ENCODE measurements at places on chromosomes 4 and X. TPM values are rescaled to one million over a fixed set of nuclear protein-coding genes. Genes with fewer than 3 reads are reported as not detected.
A peak's percentile ranks its signal among the peaks of the same experiment; 100 is the strongest.

- ATAC-seq = no peak
Measured at GRCh38 chr4:128353791-128354190, 66.2 kb upstream of the PGRMC2 start.

GRCh38 chr4:151206241-151207005, 70.5 kb upstream of the PRSS48 start:
- ATAC-seq = no peak

FGG gene
- total RNA-seq = not detected

DNA sequence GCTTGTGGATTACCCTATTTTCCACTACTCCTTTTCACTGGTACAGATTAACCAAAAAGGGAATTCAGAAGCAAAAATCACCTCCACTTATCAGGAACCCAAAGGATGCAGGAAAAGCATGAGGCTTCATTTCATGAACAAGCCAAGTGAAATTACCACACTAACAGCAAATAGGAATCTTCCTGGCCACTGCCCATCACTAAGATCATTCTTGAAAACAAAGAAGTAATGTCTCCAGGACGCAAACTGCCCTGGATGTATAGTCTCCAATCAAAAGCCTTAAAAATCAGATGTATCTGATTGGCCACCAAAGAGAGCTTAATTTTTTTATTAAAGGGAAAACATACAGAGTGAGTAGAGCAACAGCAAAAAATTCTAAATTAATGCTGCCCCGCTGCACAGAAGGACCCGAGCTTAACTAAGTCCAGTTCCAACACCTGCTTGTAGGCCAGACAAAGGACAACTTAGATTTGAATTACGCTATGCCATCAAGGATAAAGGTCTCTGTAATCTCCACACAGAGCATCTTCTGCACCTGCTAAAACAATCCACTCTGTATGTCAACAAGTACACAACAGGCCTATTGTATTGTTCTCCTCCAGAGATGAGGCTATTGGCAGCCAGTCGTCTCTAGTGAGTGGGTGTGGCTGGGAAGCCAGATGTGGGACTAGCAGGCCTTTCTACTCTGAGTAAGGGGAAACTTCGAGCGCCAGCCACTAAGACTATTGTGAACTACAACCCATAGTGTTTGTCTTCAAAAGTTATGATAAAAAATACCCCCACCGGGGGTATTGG, 12.4 kb downstream of the ZDHHC9 start:
- no peak for ATAC-seq

SSX2B gene
- not detected for total RNA-seq

- ATAC-seq = no peak
Measured at GRCh38 chrX:30156880-30157560, 58.3 kb upstream of the MAGEB2 start.

GRCh38 chr4:186954509-186954908, 230.9 kb upstream of the FAT1 start:
- no peak for ATAC-seq

GRCh38 chr4:169225812-169226211, 44.9 kb downstream of the SH3RF1 start:
- no peak for ATAC-seq

IQCM gene
- total RNA-seq = 1.5 TPM

GRCh38 chr4:41448934-41449333, 89.0 kb upstream of the LIMCH1 start:
- peak; percentile 98 for ATAC-seq

DNA sequence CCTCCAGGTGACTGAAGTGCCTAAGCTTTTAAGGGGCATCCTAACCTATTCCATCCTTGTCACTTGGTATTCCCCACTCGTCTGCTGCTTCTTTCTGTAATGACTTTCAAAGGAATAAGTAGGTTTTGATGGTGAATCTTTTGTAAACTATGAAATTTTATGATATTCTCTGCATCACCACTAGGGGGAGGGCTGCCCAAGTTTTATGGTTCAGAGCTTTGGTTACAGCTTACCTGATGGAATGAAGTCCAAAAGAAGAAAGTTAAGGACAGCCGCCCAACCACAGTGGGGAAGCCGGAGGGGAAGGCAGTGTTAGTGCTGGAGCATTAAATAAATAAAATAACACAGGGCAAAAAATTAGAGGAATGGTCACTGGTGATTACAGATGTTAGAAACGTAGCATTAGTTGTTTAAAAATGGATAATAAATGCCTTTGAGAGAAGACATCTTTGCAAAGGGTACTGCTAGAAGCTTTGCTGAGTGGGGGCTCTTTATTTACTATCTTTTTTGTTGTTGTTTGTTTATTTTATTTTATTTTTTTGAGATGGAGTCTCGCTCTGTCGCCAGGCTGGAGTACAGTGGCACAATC, 204.9 kb downstream of the GBA3 start:
- peak; percentile 28 for ATAC-seq

CSAG2 gene
- total RNA-seq = not detected

DNA sequence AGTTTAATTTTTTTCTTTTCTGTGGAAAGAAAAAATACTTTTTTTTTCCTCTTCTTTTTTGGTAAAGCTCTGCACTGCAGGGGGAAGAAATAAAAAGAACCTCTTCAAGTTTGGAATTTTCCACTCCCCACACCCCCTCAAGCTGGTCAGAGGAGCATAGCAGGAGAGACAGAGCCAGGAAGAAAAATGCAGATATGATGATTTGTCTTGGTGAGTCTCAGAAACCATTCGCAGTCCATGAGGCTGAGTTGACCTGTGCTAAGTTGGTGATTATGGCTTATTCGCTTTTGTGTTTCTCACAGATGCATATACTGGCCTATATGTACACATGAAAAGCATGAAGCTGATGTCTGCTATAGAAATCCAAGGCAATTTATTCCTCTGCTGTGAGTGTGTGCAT, 205.9 kb downstream of the LDB2 start:
- ATAC-seq = peak; percentile 68

RELL1 gene
- total RNA-seq = 12.5 TPM

DNA sequence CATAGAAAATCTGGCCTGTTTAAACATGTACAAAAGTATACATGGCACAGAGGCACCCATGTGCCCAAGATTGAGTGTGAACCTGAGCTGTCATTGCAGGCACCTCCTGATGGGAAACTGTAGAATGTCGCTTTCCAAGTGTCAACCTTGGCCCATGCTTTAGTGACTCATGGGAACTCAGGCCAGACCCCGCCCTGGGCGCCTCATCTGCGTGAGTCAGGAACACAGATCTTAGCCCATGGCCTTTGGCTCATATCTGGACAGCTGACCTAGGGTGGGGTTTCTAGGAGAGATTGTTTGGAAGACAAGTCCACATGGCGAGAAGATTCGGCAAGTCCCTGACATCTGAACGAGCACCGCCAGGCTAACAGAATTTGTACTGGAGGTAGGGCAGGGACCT, 50.0 kb downstream of the CYTL1 start:
- peak; percentile 95 for ATAC-seq

GRCh38 chr4:161949946-161950725, 213.7 kb downstream of the FSTL5 start:
- ATAC-seq = no peak

GRCh38 chr4:7581477-7581876, 146.7 kb upstream of the PSAPL1 start:
- peak; percentile 53 for ATAC-seq

- peak; percentile 71 for ATAC-seq
Measured at GRCh38 chr4:65552057-65552456, 118.2 kb downstream of the EPHA5 start.

GRCh38 chrX:24098932-24099331, 44.2 kb downstream of the EIF2S3 start:
- ATAC-seq = no peak

NMU gene
- total RNA-seq = 89.3 TPM

AGTR2 gene
- not detected for total RNA-seq

GRCh38 chrX:112628288-112628687, 51.5 kb downstream of the LHFPL1 start:
- ATAC-seq = no peak

DNA sequence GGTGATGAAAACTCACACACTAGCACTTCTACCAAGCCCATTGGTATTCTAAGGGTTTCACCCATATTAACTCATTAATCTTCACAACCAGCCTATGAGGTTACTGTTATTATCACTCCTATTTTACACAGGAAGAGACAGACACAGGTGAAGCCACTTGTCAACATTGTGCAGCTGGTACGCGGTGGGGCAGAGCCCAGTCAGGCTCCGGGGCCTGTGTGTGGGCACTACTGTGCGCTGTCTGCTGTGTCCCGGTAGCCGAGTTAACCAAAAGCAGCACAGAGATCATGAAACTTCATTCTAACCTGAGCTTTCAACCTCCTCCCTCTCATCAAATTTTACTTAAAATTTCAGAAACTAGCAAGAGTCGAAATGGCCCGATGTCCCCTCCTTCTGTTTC, 111.3 kb downstream of the PHKA2 start:
- ATAC-seq = no peak

- ATAC-seq = no peak
Measured at GRCh38 chrX:47568656-47569295, 7.8 kb downstream of the ARAF start.

SLC16A2 gene
- 9.0 TPM for total RNA-seq

DNA sequence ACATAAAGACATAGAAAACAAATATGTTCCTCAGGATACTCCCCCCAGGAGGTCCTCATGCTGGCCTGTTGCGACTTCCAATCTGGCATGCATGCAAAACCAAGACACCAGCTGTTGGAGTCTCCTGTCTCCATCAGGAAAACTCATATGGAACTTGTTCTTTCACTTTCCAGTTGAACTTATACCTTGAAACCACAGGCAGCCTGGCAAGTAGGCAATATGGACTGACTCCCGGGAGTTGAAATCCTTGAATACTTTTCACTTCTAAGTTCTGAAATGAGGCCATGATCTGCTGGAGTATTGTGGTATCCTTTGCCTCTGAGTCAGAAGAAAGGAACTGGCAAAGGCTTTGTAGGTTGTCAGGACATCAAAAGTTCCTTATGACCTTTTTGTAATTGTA, 444.2 kb downstream of the IDS start:
- ATAC-seq = no peak

- no peak for ATAC-seq
Measured at GRCh38 chr4:170083541-170083940, 6.2 kb downstream of the AADAT start.

DNA sequence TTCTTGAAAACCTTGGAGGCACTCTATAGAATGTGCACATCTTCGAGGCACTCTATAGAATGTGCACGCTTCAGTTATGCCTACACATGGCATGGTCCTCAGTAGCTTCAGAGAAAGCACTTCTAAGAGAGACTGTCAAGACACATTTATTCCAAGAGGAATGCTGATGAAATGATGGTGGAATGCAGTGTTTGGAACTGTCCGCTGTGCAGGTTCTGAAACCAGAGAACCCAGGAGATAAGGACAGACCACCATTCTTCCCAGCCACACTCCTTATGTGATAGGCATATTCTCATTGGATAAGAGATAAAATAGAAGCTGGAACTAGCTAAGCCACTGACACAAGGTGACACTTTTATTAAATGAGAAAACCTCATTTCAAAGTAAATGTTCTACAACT, 263.3 kb downstream of the NLGN4X start:
- no peak for ATAC-seq

- ATAC-seq = no peak
Measured at GRCh38 chr4:143252478-143252877, 67.8 kb downstream of the USP38 start.

H2BW2 gene
- not detected for total RNA-seq

DNA sequence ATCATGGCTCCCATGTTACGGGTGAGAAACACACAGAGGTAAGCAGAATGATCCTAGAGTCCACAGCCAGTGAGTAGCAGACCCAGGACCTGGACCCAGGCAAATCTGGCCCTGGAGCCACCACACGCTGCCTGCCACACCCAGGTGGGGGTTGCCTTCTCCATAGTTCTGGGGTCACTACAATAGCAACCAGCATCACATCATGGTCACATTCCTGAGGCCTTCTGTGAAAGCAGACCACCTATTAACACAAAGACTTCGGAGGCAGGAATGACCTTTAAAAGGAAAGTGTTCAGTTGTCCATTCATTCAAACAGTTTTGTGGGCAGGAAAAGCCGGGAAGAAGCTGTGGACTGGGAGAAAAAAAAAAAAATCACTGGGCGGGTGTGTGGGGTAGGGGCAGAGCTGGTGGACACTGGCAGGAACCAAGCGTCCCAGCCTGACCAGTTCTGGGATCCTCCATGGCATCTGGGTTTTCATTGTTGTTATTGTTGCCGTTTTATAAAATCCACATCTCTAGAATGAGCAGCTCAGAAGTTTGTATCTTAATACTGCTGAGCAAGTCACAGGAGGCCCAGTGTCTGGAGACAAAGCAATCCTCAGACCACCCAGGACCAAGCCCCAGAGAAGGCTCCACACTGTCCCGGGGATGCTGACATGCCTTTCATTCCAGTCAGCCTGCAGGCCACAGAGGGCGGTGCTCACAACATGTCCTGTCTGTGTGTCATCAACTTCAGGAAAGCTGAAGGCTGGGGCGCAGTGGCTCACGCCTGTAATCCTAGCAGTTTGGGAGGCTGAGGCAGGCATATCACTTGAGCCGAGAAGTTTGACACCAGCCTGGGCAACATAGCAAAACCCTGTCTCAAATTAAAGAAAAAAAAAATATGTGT, 67.0 kb downstream of the SEL1L3 start:
- ATAC-seq = peak; percentile 75

DNA sequence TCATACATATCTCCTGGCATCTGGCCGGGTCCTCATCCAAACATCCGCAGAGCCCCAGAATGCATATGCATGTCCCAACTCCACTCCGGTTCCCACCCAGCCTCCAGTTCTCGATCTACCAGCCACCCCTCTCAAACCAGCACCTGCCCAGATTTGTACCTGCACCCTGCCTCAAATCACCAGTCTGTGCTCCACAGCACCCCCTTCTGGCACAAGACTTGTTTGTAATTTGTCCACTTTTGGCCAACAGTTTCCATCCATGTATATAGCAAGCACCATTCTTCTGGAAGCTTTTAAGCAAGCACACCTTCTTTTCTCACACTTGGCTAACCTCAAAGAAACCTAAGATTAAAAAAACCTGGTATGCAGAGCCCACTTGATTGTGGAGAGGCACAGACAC, 644.1 kb downstream of the MID1IP1 start:
- ATAC-seq = no peak

- ATAC-seq = peak; percentile 47
Measured at GRCh38 chr4:184416913-184417734, 57.2 kb downstream of the IRF2 start.

RNF212 gene
- total RNA-seq = 5.9 TPM

GRCh38 chrX:110210417-110211139, 107.3 kb downstream of the AMMECR1 start:
- ATAC-seq = no peak

AKAP14 gene
- 31.4 TPM for total RNA-seq

DNA sequence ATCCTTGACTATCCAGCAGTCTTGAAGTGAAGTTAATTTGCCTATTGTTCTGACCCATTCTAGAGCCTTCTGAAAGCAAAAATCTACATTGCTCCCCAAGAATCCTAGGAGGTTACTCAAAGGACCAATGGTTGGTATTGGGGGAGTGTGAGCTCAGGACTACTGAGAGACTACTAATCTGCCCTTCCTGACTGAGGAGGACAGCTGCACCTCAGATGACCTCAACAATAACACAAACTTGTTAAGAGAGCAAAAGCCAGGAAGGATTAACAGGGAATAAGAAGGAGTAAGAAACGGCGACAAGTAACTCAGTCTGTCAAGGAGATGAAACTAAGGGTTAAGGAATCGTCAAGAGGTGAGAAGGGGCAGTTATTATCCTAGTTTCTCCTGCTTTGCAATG, 43.4 kb downstream of the IDS start:
- ATAC-seq = no peak

- no peak for ATAC-seq
Measured at GRCh38 chr4:108355186-108355901, 186.6 kb upstream of the LEF1 start.

- no peak for ATAC-seq
Measured at GRCh38 chr4:108303488-108304177, 134.9 kb upstream of the LEF1 start.

ADAMTS3 gene
- 1.0 TPM for total RNA-seq

XAGE2 gene
- not detected for total RNA-seq

PLXNB3 gene
- total RNA-seq = 2.8 TPM
